GM12891 (cell line): ENCODE measurements at places on chromosomes 12 and 14.

DNA sequence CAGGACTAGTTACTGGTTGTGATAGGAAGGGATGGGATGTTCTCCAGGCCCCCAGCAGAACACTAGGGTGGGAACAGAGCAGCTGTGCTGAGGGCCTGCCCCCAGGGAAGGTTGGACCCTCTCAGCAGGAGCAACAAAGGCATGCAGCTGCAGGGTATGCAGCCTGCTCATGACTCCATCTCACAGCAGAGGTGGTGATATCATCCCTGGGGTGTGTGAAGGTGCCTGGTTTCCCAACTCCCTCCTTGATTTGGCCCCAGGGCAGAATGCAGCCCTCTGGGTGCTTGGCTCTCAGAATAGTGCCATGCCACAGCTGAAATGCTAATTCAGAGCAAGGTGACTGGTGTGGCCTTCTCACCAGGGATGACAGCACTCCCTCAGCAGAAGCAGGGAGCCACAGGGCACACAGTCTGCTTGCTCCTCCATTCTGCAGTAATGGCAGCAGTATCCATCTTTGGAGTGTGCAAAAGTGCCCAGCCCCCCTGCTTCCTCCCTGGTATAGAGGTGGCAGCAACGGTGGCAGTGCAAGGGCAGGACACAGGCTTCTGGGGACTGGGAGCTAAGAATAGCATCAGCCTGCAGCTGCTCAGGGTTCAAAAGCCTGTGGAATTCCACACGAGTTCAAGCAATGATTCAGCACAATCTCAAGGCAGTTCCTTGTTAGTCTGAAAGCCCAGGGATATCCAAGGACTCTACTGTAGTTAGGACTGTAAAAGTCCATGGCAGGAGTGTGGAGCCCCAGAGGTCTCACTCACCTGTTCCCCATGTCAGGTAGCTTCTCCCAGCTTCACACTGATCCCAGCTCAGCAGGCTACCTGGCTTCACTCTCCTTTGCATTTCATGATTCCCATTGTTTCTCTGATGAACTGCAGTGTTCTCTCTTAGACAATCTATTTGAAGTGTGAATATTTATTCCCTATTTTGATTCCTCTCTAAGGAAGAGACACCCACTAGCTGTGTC is 298.1 kb upstream of the FOXG1 start:
- no peak for DNase-seq

DNA sequence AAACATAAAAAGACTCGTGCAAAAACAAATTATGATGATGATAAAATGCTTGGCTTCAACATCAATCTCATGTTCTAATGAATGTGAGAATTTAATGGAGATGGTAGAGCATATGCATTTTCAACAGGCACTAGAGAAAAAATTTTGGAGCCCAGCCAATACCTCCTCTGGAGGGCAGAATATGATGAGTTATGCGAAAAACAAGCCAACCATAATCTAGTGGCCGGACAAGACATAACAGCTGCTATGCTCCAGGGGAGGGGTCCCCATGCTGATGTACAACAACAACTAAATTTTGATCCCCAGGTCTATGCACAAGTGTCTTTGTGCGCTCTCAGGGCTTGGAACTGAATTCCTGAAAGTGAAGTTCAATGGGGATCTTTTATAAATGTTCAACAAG is 1197.5 kb downstream of the LRFN5 start:
- DNase-seq: no peak

DNA sequence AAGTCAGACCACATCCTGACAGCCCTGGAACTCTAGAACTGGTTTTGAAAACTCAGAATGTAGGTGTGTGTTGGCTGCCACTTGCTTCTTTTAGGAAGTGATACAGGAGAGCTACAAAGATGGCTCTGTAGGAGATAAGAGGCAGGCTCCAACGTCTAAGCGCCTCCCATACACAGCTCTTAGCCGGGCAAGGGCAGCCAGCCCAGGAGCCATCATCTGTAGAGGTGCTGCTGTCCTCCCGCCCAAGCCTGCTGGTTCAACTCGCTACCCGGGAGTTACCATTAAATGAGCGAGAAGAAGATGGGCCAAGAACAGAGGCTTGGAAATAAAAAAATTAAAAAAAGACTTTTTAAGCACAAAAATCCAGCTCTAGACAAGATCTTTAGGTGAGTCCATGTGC is 61.2 kb upstream of the DIO3 start:
- DNase-seq: no peak

DNA sequence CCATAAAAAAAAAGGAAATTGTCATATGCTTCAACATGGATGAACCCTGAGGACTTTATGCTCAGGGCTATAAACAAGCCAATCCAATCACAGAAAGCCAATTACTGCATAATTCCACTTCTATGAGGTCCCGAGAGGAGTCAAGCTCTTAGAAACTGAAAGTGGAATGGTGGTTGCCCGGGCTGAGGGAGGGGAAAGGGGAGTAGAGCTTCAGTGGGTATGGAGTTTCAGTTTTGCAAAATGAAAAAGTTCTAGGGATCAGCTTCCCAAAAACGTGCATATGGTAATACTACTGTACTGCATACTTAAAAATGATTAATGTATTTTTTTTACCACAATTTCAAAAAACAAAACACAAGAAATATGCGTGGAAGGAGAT is 52.0 kb downstream of the RNF34 start:
- DNase-seq: no peak

- DNase-seq: no peak
Observed at GRCh38 chr12:46677749-46678148, 148.0 kb downstream of the SLC38A4 start.

DNA sequence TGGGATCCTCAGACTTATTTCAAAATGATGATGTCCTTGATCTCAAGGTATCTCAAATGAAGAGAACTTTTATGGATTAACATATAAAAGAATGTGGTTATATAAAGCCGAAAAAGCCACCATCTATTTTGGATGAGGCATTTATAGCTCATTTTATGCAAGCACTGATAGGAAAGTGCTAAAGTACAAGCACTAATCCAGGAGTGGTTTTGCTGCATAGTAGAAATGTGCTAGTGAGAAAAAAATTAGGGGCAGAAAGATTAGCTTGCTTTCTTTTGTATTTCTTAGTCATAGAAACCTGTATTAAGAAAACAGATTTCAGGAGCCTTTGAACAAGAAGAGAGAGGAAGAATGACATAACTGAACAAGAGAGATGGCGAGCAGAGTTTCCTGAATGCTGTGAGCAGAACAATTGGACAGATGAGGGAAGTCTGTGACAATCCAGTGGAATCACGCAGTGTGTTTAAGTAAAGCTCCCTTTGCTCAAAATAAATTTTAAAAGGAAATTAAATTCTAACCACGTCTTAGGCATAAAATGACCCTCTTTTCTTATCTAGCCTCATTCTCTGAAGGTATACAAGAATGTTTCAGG is 238.2 kb upstream of the NOVA1 start:
- DNase-seq: no peak

- no peak for DNase-seq
Observed at GRCh38 chr12:46657453-46658411, 168.1 kb downstream of the SLC38A4 start.
